Activated CD4-positive, alpha-beta T cell treated with anti-CD3 and anti-CD28 coated beads, Interleukin-2, amount 10 ng/mL, durations not matched to agents 7 days and 5 days (primary cell): ENCODE measurements at places on chromosomes 16 and 17.

- no peak for DNase-seq
These were observed 206.3 kb downstream of the RAB11FIP4 start for GRCh38 chr17:31597646-31598398.

DNA sequence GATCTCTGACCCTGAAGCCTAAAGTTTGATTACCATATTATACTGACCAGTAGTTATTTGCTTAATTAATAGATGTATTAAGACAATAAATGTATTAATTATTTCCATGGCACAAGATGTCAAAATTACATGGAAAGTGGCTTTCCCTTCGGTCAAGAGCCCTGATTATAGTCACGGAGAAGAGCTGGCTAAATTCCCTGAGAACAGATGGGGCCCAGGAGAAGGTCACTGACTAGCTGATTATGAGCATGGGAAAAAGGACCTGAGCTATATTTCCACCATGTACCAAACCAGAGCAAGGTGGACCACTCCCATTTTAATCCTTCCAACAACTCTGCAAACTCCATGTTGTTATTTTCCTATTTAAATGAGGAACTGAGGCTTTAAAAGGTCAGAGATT is 12.9 kb upstream of the MYO18A start:
- DNase-seq = no peak

DNA sequence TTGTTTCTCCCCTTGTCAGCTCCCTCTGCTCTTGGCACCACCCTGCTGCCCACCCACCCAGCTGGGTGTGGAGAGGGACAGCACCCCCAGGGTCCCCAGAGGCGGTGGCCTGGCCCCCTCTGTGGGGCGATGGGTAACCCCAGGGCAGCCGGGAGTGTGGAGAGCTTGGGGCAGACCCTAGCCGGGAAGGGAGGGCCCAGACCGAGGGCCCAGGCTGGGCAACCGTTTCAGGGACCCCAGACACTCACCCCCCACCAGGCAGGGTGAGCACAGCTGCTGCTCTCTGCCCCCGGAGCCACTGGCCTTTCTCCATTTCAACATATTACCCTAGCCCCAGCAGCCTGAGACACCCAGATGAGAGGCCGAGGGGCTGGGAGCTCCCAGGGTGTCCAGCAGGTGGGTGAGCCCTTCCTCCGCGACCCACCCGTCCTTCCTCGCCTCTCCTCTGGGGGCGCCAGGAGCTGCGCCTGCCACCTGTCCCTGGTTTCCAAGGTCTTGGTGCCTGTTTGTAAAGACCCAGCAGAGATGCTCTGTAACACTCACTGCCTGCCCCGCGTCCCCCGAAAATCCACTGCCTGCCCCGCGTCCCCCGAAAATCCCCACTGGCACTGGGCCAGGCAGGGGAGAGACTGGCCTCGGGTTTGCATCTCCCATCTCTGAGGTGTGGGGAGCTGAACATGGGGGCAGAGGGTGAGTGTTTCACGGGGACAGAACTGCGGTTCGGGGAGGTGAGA is 45.4 kb downstream of the BAHCC1 start:
- DNase-seq = no peak

DNA sequence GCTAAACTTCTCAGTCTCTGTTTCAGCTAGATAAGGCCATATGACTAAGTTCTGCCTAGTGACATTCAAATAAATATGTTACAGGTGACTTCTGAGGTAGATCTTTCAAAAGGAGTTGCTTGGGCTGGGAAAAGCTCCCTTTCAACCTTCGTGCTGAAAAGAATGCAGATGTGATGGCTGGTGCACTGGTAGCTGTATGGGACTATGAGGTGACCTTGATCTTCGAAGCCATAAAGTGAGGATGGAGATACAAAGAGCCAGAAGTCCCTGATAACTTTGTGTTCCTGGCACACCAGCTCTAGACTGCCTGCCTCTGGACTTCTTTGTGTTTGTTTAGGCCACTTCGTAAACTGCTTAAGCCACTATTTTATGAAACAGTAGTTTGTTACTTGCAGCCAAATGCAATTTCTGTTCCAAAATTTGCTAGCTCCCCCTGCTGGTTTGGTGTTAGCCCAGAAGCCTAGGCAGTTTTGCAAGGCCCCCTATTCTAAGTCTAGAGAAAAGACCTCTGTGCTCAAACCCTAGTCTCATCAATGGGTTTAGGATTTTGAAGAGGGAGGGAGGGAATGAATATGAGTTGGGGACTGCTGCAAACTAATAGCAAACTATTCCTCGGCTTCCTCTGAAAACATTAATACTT is 23.3 kb upstream of the ERCC4 start:
- no peak for DNase-seq

DNA sequence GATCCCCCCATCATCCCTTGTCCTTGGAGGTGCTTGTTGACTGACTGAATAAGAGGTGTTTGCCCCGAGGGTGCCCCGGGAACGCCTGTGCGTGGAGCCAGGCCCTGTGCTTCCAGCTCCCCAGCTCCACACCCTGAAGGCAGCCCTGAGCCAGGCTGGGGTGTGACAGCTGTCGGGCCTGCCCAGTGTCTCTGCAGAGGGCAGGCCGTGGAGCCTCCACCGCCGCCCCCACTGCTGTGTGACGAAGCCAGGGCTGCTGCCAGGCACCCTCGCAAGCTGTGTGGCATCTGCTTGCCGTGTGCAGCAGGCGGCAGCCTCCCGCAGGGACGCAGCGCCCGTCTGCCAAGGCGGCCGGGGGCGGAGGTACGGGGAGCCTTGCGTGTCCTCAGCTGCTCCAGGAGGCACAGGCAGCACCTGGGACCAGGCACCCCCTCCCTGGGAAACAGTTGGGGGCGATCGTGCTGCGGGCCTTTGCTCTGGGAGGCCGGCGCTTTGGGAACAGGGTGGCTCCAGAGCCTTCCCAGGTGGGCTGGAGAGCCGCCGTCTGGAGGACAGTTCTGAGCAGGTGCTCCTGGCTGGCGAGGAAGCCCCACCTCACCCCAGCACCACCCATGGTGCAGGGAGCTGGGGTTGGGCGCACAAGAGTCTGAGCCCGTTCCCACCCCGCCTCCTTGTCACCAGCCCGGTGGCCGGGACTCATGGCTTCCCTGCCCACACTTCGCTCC is 26.6 kb downstream of the GSE1 start:
- DNase-seq = no peak
